ENCODE measurements at places on chromosomes 5 and 9.

DNA sequence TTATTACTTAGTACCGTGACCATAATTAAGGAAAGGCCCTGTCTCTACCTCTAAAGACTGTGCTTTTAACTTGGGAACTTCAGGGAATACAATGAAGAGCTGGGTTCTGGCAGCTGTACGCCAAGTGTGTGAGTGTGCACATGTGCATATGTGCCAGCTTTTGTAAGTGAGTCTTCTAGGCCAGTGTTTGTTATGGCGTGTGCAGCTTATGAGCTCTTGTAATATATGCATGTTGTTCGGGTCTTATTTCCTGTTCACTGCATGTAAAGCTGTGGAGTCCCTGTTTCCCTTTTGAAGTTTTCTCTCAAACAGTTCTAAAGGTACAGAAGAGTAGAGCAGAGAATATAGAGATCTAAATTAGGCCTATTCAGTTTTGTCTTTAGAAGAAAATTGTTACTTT is 30.5 kb downstream of the TGFBR1 start:
- no peak for DNase-seq

DNA sequence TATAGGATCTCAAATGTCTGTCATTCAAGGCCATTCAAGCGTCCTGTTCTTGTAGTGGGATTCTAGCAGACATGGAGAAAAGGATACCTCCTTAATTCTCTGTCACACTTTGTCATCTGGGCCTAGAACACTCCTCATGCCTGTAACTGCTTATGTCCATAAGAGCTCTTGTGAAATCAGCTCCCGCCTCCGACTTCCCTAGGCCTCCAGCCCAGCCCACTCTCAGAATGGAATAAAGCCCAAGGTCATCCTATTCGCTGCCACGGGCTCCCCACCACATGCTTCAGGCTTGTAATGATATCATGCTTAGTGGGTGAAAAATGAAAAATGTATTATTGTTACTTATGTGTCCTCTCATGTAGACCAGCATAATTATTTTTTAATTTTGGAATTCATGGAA is 632.5 kb downstream of the ISL1 start:
- DNase-seq: no peak

DNA sequence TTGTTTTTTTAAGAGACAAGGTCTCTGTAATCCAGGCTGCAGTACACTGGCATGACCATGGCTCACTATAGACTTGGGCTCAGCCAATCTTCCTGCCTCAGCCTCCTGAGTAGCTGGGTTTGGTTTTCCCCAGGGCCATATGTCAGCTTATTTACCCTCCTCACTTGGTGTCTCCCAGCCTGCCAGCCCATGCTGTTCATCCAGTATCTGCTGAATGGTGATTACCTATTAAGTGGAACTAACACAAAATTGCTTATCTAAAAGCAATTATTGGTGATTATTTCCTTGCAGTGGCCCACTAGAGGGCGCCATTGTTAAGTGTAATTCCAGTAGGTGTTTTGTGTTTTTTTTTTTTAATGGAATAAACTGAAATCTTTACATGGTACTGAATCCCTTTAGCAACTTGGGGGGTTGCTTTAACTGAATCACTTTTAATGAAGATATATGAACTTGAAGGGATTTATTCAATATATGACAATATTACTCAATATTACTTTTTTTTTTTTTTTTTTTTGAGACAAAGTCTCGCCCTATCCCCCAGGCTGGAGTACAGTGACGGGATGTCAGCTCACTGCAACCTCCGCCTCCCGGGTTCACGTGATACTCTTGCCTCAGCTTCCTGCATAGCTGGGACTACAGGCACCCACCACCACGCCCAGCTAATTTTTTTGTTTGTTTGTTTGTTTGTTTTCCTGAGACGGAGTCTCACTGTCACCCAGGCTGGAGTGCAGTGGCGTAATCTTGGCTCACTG is 13.8 kb downstream of the EXOSC2 start:
- peak; percentile 81 for DNase-seq

DNA sequence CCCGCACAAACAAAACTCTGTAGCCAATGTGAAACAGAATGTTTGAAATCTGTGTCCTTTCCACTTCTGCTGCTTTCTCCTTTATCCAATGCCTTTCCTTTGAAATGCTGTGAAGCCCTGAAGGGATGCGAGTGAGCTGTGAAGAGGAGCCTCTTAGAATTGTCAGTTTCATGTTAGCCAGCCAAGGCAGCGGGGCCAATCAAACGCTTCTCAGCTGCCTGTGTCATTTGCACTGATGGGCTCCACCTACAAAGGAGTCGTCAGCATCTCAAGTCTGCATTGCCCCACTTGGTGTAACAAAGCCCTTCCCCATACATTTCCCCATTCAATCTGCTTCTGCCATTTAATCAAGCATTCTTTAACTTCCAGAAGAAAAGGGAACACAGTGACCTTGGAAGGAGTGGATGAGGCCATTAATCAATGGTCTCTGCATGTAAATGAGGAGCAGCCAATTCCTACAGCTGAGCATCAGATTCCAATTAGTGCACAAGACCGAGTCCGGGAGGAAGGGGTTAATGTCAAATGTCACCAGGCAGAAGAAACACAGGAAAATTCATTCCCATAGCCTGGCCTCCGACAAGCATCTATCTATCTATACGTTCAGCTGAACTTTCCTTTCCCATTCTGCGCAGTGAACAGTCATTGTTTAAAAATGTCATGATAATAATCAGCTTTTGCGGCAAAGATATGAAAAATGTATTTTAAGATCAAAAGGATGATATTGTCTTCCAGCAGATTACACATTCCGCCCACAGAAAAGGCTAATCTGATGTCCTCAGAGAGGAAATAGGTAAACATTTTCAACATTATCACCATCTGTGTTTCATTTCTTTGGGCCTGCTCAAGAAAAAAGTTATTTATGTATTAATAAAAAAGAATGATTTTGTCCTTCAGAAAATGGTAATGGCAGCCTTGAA is 154.6 kb downstream of the FSTL4 start:
- no peak for DNase-seq

DNA sequence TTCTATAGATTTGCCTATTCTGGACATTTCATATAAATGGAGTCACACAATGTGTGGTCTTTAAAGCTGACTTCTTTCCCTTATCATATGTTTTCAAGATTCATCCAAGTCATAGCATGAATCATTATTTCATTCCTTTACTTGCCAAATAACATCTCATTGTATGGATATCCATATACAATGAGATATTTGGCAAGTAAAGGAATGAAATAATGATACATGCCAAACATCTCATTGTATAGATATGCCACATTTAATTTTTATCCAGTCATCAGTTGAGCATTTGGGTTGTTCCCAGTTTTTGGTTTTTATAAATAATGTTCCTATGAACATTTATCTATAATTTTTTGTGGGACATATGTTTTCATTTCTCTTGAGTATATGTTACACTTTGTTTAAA is 20.5 kb upstream of the OR2K2 start:
- DNase-seq: no peak

- DNase-seq: peak; percentile 95
Measured at GRCh38 chr5:42992088-42992879, 47.8 kb downstream of the ANXA2R start.

DNA sequence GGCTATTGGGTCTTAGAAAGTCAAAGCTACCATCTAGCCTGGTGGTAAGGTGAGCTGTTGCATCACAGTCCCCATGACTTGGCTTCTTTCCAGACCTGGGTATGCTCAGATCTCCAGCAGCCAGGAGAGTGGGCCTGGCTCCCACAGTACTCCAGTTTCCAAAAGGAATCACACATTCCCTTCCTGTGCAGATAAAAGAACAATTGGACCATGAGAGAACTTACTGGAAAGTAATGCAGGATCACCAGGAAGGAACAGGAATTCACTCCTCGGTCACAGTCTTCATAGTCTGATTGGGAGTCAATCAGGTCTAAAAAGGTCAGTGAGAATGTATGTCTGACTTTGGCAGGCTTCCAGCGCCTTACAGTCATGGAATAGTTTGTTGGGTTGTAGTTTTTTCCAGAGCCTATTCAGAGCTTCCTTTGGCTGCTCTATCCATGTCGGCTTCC is 47.8 kb upstream of the CD180 start:
- peak; percentile 82 for DNase-seq

GRCh38 chr5:132272311-132273210 is 15.1 kb downstream of the PDLIM4 start:
- DNase-seq: peak; percentile 64

DNA sequence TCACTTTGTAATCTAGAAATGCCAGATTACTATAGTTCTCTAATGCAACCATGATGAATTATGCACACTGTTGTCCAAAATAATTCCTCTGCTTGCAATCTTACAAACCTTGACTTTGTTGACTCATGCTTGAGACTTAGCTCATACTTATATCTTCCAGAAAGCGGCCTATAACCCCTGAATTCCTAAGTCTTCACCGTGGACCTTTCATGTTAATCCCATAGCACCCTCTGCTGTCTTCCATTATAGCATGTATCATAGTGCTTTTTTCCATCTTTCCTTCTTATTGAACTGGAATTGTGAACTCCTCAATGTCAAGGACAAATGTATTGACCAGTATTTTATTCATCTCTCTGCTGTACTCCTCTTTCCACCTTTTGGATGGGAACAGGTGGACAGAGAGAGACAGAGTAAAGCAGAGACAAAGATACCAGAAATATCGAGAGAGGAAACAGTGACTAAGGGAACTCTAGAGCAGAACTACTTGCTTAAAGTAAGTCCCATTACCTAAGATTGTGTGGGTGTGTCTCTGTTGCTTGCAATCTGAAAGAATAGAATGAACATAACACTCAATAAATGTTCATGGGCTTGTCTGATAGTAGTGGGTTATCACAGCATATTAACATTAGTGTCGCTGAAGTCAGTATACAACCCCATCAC is 110.0 kb downstream of the LURAP1L start:
- peak; percentile 87 for DNase-seq

DNA sequence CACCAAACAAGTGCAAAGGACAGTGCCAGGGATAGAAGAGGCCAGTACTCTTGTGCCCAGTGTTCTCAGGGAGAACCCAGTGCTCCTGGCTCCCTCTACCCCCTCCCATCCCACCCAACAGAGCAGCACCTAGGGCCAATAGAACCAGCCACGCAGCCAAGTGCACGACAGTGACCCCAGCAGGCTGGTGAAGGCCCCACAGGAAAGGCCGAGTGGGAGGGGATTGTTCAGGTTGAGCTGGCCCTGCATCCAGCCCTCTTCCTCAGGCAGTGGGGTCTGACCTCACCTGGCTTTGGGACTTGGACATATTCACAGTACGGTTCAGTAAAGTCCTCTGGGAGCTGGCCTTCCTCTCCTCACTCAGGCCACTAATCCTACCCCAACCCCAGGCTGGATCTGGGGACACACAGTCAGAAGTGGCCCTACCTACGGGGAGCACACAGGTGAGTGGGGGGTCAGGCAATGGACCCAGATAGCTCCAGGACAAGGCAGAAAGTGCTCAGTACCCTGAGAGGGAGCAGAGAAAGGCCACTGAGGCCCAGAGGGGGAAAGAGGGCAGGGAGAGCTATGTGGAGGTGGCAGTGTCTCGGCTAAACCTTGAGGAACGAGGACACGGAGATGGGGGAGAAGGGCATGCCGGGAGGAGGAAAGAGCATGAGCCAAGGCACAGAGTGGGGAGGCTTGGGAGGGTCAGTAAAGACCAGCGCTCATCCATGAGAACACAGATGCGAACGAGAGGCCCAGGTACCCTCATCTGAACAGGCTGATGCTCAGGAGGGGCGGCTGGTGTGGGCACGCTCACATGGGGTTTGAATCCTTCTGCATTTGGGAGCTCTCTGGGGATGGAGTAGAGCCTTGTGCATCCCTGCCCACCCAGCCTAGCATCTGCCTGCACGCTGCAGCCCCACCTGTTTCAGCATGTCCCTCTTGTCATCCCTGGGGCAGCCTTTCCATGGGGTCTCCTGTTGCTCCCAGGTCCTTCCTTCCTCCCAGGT is 25.6 kb downstream of the POLR1E start:
- DNase-seq: no peak

- no peak for DNase-seq
Measured at GRCh38 chr5:14551211-14551610, 30.4 kb upstream of the OTULINL start.

Data from fibroblast of pulmonary artery (primary cell).